RPMI8226 (cell line): ENCODE measurements at places on chromosomes 3 and 15.

DNA sequence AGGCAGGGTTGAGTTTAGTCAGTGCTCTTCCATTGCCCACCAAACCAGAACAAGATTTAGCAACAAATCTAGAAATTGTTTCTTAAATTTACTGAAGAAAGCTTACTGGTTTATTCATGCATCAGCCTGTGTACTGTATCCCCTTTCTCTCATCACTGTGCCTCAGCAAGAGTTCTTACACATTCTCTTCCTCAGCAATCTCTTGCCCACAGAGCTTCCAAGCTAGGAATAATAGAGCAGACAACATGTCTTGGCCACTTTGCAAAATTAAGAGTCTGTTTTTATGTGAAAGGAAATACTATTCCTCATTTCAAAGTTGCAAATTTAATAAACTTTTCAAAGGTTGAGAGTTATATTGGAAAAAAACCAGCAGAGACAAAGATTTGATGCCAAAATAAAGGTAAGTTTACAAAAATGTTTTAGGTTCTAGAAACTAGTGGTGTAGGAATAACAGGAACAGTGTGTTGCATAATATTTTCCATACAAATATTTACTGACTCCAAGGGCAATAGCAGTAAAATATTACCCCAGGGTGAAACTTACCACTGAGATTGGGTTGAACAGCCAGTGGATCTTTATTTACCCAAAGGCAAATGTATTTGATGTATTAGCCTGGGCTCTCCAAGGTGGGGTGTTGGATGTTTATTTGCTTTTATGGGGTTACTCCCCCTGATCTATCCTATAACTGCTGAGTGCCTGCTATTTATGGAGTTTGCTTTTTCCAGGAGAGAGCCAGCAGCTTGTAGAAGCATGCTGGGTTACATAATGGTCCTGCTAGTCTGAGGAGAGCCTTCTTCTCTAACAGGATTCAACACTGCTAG, 276.7 kb downstream of the ADAMTSL3 start:
- no peak for DNase-seq

DNA sequence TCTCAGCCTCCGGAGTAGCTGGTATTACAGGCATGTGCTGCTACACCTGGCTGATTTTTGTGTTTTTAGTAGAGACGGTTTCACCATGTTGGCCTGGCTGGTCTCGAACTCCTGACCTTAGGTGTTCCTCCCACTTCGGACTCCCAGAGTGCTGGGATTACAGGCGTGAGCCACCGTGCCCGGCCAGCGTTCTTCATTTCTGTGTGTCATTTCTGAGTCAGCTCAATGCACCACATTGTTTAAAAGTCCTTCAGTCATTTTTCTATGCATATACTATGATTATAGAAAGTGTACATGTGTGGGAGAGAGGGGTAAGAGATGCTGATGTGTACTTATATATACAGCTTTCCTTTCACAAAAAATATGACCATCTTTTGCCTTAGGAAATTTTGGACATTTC, 2.1 kb downstream of the QTRT2 start:
- no peak for DNase-seq

- DNase-seq: no peak
Measured at GRCh38 chr3:188854772-188855149, 317.0 kb upstream of the TPRG1 start.

DNA sequence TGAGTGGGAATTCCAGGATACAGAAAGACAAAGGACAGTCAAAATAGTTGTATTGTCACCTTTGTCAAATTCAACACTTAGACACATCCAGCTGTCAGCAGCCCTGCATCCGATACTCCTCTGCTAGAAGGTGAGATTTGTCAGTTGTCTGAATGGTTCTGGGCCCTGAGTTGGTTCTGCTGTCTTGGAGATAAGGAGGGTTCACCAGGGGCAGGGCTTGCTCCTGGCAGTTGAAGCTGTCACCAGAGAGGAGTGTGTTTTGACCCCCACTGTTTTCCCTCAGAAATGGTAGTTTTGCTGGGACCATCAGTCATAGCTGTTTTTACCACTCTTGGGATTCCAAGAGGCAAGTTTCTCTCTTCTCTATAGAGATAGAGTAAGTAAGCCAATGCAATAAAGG, 3.2 kb upstream of the KY start:
- no peak for DNase-seq

- DNase-seq: no peak
Measured at GRCh38 chr15:81071120-81071519, 63.0 kb upstream of the CFAP161 start.

- no peak for DNase-seq
Measured at GRCh38 chr3:15527031-15527459, 5.5 kb upstream of the COLQ start.

DNA sequence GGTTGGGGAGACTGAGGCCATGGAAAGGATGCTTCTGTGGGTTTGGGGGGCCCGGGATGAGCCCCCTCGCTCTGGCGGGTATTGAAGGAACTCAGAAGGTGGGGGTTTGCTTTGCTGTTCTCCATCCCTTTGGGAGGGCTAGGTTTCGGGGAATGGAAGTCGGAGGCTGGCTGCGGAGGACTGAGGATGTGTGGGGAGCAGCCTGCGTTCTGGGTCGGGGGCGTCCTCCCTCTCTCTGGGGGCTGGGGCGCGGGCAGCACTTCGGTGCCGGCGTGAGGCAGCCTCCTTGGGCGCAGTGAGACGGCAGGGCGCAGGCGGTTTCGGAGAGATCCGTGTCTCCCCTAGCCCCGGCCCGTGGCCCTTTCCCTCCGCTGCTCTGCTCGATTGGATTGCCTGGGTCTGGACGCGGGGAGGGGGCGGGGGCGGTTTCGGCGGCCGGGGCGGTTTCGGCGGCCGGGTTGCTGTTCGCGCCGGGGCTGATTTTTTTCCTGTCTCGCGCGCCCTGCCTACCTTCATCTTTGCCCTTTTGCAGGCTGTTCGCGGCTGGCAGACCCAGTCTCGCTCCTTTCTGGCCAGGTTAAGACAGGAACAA, 1.4 kb downstream of the PTPRG start:
- peak; percentile 7 for DNase-seq
